ENCODE measurements at places on chromosomes 6 and 20. TPM values are rescaled to one million over a fixed set of nuclear protein-coding genes. Genes with fewer than 3 reads are reported as not detected.

RBPJL gene
- total RNA-seq: not detected

ZNF133 gene
- 19.5 TPM for total RNA-seq

FAM210B gene
- total RNA-seq: 89.6 TPM

COL19A1 gene
- not detected for total RNA-seq

MYH7B gene
- total RNA-seq: 0.36 TPM

PLN gene
- 0.36 TPM for total RNA-seq

RHAG gene
- total RNA-seq: not detected

MDFI gene
- 0.72 TPM for total RNA-seq

ADGRF1 gene
- not detected for total RNA-seq

DEFB118 gene
- not detected for total RNA-seq

SUMO4 gene
- 3.6 TPM for total RNA-seq

PRICKLE4 gene
- total RNA-seq: not detected

SAMD10 gene
- total RNA-seq: 0.59 TPM

TMC2 gene
- total RNA-seq: not detected

SLA2 gene
- under 0.01 TPM for total RNA-seq

ZBTB12 gene
- 2.1 TPM for total RNA-seq

TP53TG5 gene
- not detected for total RNA-seq

ZNF334 gene
- total RNA-seq: 5.0 TPM

PSORS1C2 gene
- not detected for total RNA-seq

FOXC1 gene
- 39.4 TPM for total RNA-seq

PLCB4 gene
- total RNA-seq: 13.0 TPM

PREP gene
- total RNA-seq: 17.7 TPM

FLRT3 gene
- 2.5 TPM for total RNA-seq

POU5F1 gene
- total RNA-seq: 0.29 TPM

EIF6 gene
- 109 TPM for total RNA-seq

Data from osteoblast (primary cell).